ENCODE measurements at places on chromosomes 1 and 21. TPM values are rescaled to one million over a fixed set of nuclear protein-coding genes. Genes with fewer than 3 reads are reported as not detected.

HSF2BP gene
- 0.11 TPM for polyA plus RNA-seq

OR10J1 gene
- polyA plus RNA-seq: not detected

CRP gene
- not detected for polyA plus RNA-seq

PLEKHA6 gene
- not detected for polyA plus RNA-seq

MX2 gene
- 22.6 TPM for polyA plus RNA-seq

RGSL1 gene
- polyA plus RNA-seq: 0.28 TPM

MYBPH gene
- polyA plus RNA-seq: not detected

DNA sequence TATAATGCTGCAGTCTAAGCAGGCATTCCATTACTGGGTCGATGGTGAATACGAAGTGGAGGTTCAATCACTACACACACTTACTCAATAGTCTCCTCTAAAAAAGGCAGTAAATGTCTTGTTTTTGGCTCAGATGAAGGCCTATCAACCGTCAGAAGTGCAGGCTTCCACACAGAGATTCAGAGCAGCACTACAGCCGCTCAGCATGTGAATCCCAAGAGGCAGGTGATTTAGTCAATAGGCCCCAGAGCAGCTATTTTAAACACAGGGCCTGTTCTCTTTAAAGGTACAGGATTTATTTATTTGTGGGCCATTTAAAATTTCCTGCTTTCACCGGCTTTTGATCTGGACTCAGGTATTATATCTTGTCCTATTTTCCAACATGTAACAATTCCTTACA is 293.7 kb downstream of the RGS7 start:
- DNase-seq: no peak
- H3K4me1 ChIP-seq: no peaks in the 10 kb centered on the region
- H3K36me3 ChIP-seq: no peaks in the 10 kb centered on the region
- H3K27me3 ChIP-seq: no peaks in the 10 kb centered on the region

DNA sequence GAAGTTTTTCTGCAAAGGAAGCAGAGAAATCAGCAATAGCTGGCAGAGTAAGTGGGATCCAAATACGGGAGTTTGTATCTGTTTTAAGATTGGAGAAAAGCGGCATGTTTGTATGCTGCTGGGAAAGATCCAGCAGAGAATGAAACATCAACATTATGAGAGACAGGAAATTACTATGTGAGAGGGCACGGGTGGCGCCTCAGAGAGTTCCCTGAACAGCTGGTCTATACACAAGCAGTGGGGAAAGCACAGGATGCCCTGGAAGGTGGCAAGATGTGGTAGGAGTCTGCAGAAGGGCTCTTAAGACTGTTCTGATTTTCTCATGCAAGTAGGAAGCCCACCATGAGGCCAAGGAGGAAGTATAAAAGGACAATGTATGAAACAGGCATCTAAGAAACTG is 130.4 kb downstream of the RERE start:
- H3K4me3 ChIP-seq: no peak overlapping the region
- H3K36me3 ChIP-seq: no peaks in the 10 kb centered on the region
- peak overlapping the region; percentile 5 for H3K27ac ChIP-seq
- H3K4me1 ChIP-seq: peaks cover 23% of the 10 kb centered on the region
- H3K27me3 ChIP-seq: no peaks in the 10 kb centered on the region
- DNase-seq: no peak

- H3K36me3 ChIP-seq: no peaks in the 10 kb centered on the region
- no peaks in the 10 kb centered on the region for H3K4me1 ChIP-seq
- no peak overlapping the region for H3K27ac ChIP-seq
- DNase-seq: no peak
- H3K27me3 ChIP-seq: peaks cover 4% of the 10 kb centered on the region
- no peak overlapping the region for H3K4me3 ChIP-seq
Measured at GRCh38 chr1:229065613-229066012, 205.3 kb upstream of the RAB4A start.

DNA sequence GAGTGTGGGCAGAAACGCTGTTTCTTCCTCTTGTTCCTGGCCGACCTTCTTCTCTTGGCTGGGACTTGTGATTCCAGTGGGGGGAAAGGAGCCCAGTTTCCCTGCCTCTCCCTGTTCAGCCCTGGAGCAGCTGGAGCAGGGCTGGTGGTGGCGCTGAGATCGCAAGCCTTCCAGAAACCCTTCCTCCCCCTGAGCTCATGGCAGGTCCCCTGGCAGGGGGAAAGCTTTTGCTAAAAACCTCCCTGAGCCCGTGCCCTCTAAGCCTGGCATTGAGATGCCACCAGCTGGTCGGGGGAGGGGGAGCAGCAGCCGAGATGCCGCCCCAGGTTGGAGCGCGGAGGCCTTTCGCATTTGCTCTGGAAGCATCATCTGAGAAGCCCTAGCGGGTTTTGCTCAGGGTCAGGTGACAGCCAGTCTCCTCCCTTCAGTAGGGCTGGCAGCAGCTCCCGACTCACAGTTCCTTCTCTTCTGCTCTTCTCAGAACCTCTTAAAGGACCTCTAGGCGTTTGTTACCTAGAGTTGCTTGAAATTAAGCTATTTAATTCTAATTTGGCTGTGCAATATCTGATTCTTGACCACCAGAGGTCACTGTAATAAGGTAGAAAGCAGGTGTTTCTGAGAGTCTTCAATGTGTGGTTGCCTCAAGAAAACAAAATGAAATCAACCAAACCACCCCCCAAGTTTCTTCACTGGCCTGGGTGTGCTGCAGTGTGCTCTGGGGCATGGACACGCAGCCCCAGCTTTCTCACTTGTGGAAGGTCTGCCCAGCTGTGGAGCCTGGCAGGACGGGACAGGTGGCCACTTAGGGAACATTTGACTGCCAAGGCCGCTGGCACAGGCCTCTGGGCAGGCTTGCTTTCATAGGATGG is 257.3 kb downstream of the CAMTA1 start:
- H3K4me1 ChIP-seq: no peaks in the 10 kb centered on the region
- H3K4me3 ChIP-seq: no peak overlapping the region
- H3K36me3 ChIP-seq: no peaks in the 10 kb centered on the region
- no peak for DNase-seq

DNA sequence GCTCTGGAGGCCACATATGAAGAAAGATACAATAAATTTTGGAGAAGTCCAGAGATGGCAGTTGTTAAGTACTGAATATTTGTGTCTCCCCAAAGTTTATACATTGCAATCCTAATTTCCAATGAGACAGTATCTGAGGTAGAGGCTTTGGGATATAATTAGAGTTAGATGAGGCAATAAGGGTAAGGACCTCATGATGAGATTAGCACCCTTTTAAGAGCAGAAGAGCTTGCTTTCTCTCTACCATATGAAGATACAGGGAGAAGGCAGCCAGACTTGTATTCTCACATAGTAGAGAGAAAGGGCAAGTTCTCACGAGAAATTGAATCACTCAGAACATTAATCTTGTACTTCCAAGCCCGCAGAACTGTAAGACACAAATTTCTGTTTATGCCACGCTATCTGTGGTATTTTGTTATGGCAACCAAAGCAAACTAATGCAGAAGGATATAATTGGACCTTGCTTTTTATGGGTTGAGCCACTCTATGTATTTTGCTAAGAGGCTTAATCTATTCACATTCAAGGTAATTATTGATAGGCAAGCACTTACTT is 430.1 kb downstream of the KCNT2 start:
- H3K4me3 ChIP-seq: no peak overlapping the region
- H3K27me3 ChIP-seq: no peaks in the 10 kb centered on the region
- no peaks in the 10 kb centered on the region for H3K36me3 ChIP-seq
- H3K4me1 ChIP-seq: no peaks in the 10 kb centered on the region
- no peak for DNase-seq

GRCh38 chr1:116580446-116581322 is 9.9 kb upstream of the CD58 start:
- H3K27ac ChIP-seq: no peak overlapping the region
- no peaks in the 10 kb centered on the region for H3K27me3 ChIP-seq
- H3K36me3 ChIP-seq: no peaks in the 10 kb centered on the region
- H3K4me3 ChIP-seq: no peak overlapping the region

DNA sequence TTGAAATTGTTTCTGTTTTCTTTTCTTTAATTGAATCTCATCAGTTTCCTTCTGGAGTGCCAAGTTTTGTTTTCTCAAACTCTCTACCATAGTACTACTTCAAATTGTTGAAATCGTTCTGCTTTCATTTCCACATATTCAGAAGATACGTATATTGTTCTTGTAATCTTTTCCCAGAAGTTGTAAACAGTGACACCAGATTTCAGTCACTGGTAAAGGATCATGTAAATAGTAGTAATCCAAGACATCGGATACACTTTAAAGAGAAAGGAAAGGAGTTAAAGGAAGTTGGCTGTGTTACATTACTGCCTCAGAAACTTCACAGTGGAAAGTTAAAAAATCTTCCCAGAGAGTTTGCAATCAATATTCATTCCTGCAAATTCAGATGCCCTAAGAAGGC is 67.5 kb downstream of the RGL1 start:
- no peak overlapping the region for H3K4me3 ChIP-seq
- peak overlapping the region; percentile 58 for H3K27ac ChIP-seq
- no peak for DNase-seq
- H3K36me3 ChIP-seq: 0 out of 2 replicates have a peak, but pooled peaks cover 11% of the 10 kb centered on the region
- H3K4me1 ChIP-seq: peaks cover 4% of the 10 kb centered on the region

DNA sequence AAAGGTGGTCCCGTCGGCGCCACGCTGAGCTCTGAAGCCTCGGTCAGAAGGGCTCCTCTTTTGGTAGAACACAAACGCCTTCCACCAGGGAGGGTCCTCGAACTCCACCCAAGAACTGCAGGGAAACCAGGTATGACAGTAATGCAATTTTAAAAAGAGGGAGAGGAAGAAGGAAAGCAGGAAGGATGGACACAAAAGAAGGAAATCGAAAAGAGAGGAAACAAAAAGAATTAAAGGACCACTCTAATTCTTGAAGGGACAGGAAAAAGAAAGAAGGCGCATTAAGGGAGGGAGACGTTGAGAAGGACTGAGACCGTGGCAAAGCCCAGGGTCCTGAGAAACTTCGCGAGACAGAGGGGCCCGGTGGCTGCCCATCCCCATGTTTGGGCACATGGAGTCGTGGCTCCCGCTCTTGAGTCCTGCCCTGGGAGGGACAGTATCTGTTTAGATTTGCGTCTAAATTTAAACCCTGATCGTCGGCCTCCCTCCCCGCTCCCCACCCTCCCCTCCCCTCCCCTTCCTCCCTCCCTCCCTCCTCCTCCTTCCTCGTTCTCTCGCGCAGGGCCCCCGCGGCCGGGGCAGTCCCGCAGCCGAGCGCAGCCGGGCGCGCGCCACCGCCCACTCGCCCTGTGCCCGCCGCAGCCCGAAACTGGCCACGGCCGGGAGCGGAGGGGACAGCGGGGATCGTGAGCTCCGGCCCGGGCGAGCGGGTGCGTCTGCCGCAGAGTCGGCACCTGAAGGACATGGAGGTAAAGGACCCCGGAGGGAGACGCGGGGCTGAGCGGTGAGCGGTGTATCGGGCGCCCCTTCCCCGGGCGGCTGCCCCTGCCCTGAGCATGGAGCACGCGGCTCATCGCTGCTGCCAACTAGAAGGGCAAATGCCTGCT is at the start of gene RCSD1:
RCSD1 (plus strand) TSS at position 552 of the 887 bp plus-strand sequence; CDS start at position 744, 192 bp downstream.
- H3K27me3 ChIP-seq: no peaks in the 10 kb centered on the region
- peaks cover under 1% of the 10 kb centered on the region for H3K36me3 ChIP-seq
- H3K4me3 ChIP-seq: peak within 1 kb of the TSS; percentile 79
- H3K27ac ChIP-seq: peak within 1 kb of the TSS; percentile 94
- no peak for DNase-seq

- H3K27ac ChIP-seq: no peak overlapping the region
- H3K4me3 ChIP-seq: no peak overlapping the region
- H3K4me1 ChIP-seq: no peaks in the 10 kb centered on the region
- H3K27me3 ChIP-seq: 0 out of 2 replicates have a peak, but pooled peaks cover 2% of the 10 kb centered on the region
Measured at GRCh38 chr21:31918250-31918775, 45.5 kb downstream of the HUNK start.

GRCh38 chr1:172630868-172631267 is 28.0 kb upstream of the FASLG start:
- H3K27ac ChIP-seq: no peak overlapping the region
- DNase-seq: no peak
- no peaks in the 10 kb centered on the region for H3K36me3 ChIP-seq

- no peaks in the 10 kb centered on the region for H3K27me3 ChIP-seq
- no peak overlapping the region for H3K4me3 ChIP-seq
- no peaks in the 10 kb centered on the region for H3K36me3 ChIP-seq
- no peak for DNase-seq
Measured at GRCh38 chr1:119052267-119052666, 64.1 kb upstream of the TBX15 start.

DNA sequence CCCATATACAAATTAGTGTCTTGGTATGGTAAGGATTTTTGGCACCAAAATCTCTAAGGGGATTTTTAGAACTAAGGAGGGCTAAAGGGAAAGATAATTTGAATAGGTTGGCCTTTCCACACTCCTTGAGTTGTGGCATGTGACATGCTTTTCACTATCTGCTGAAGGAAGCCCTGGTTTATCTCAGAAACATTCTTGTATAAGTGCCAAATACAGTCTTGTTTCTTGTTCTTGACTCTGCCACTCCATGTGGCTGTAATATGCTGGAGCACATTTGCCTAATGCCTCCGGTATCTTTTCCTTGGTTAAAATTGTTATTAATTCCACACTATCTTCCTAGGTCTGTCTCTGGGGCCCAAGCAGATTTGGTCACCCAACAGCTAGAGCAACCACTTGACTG is 457.0 kb downstream of the USP25 start:
- no peaks in the 10 kb centered on the region for H3K4me1 ChIP-seq
- H3K27me3 ChIP-seq: no peaks in the 10 kb centered on the region
- no peak for DNase-seq
- no peak overlapping the region for H3K4me3 ChIP-seq
- H3K36me3 ChIP-seq: no peaks in the 10 kb centered on the region
- H3K27ac ChIP-seq: no peak overlapping the region

DNA sequence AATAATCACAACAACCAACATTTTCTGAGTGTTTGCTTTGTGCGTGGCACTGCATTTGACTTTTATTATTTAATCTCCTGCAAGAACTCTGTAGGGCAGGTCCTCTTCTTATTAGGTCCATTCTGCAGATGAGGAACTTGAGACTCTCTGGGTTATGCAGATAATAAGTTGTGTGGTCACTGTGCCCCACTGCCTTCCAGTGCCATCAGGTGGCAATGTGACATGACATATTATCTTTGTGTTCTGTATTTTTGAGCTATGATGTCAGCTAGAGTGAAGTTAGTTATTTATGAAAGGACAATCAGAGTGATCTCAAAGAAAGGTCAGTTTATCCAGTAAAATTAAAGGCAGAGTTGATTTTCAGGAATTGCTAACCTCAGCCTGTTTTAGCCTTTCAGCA is 196.0 kb downstream of the FMN2 start:
- H3K27ac ChIP-seq: no peak overlapping the region
- no peak overlapping the region for H3K4me3 ChIP-seq
- no peaks in the 10 kb centered on the region for H3K27me3 ChIP-seq
- H3K36me3 ChIP-seq: no peaks in the 10 kb centered on the region
- no peak for DNase-seq
- no peaks in the 10 kb centered on the region for H3K4me1 ChIP-seq

DNA sequence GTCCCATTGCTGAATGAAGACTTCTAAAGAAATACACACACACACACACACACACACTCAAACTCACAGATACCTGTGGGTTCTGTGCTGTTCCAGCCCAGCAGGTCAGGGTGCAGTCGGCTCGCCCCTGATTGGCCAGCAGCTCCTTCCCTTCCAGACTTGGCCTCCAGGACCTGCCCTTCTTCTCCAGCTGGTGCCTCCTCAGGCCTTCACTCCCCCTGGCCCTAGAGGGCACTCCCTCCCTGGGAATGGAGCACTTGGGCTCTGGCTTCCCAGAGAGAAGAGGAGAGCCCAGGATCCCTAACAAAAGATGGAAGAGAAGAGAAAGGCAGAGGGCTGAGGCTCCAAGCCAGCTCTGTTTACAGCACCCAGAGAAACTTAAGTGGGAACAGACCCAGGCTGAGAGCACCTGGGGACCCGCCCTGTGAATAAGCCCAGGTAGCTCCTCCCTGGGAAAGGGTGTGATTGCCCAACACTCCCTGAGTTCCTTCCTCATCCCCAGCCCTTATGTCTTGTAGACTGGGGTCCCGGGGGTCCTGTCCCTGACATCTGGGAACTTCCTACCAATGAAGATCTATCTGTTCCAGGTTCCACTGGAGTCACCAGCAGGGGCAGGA is at the start of gene PGLYRP3:
PGLYRP3 (minus strand) TSS at position 383 of the 617 bp plus-strand sequence. CDS start 2,287 bp downstream, outside the sequence.
- no peaks in the 10 kb centered on the region for H3K4me1 ChIP-seq
- H3K36me3 ChIP-seq: no peaks in the 10 kb centered on the region
- no peak within 1 kb of the TSS for H3K27ac ChIP-seq
- H3K27me3 ChIP-seq: no peaks in the 10 kb centered on the region
